Stimulated activated CD8-positive, alpha-beta memory T cell treated with anti-CD3 and anti-CD28 coated beads, Interleukin-7, amount 100 ng/mL, for 1 hour (primary cell): ENCODE measurements at places on chromosomes 7 and 10.

DNA sequence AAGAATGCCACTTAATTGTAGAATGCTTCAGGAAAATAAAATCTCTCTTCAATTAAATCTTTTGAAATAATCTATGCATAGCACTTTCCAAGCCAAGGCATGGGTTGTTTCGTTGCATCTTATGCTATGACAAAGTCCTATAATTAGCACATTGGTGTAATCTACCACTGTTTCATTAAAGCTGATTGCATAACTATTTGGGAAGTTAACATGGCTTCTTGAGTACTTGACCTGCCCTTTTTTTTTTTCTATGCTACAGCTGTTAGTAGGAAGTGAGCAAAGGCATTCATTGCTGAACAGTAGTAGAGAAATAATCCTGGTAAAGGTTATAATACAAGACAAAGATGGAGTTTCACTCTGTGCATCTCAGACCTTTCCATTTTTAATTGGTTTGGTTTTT is 557.2 kb upstream of the CELF2 start:
- no peak for DNase-seq

DNA sequence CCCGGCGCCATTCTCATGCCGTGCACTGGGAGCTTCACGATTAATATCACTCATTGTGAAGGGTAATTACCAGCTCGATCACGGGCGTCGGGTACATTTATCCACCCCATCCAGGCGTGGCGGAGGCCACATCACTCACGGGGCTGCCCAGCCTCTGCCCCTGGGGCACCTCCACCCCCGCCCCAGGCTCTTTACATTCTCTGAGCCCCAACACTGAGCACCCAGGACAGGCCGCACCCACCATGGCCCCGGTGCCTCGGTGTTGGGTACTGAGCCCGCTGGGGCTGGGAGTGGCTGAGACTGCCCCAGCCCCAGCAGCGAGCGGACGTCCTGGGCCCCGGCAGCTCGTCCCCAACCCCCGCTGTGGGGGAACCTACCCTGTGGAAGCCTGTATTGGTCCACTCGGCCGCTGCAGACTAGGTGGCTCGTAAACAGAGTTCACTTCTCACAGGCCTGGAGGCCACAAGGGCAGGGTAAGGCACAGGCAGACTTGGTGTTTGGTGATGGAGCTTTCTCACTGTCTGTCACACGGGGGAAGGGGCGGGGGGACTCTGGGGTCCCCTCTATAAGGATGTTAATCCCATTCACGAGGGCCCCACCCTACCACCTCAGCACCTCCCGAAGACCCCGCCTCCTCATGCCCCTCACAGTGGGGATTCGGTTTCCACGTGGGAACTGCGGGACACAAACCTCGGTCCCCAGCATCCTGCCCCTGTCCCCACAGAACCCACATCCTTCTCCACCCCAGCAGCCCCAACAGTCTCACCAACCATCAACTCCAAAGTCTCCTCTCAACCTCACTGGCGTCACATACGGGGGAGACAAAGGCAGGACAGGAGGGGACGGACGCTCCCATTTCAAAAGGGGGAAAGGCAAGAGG is 184.1 kb downstream of the ELFN1 start:
- no peak for DNase-seq

GRCh38 chr7:42690794-42691639 is 220.9 kb downstream of the C7orf25 start:
- no peak for DNase-seq

DNA sequence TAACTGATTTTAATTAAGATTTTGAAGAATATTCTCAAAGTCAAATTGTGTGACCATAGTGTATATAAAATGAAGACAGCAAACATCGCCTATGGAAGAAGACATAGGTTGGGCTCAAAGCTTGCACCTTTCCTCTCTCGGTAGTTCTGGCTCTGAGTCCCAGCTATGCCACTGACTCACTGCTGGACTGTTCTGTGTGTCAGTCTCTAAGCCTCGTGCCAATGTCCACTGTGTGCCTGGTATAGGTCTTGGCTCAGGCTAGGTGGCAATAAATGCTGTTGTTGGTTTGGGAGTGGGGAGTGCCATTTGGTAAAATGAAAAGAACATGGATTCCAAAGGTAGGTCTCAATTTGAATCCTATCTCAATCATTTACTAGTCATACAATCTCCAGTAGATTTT is 137.5 kb upstream of the RHEB start:
- no peak for DNase-seq

DNA sequence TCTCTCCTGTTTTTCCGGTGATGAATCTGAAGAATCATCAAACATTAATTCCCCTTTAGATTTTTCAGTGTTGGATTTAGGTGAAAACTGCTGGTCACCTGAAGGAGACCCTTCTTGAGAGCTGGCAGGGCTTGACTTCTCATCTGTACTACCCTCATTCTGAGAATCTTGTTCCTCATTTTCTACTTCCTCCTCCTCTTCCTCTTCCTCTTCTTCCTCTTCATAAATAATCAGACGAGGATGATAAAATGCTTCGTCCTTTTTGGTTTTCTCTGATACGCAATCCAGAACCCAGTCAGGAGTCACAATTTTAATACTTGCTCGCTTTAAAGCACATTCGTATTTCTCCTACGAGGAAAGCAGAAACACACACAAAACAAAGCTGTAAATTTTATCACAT is 26.9 kb downstream of the PAXIP1 start:
- no peak for DNase-seq

GRCh38 chr10:71727738-71728737 is 8.5 kb upstream of the C10orf105 start:
- peak; percentile 41 for DNase-seq

DNA sequence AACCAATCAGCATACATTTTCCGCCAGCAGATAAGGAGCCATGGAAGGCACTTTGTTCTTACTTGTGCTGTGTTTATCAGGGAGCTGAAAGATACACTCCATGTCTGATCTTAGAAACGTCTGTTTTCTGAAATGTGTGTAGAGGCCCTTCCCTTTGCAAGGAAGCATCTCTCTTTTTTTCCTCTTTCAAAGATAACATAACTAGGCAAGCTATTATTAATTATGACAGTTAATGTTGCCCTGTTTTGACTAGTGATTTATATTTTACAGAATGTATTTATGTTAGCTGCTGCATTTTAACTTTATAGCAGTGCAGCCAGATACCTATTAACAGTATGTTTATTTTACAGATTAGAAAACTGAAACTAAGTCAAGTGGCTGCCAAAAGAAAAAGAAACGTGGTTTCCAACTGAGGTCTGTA is 683.2 kb upstream of the IGFBP3 start:
- no peak for DNase-seq

- DNase-seq = no peak
Observed at GRCh38 chr10:127878475-127879055, 14.2 kb downstream of the CLRN3 start.

- peak; percentile 79 for DNase-seq
Observed at GRCh38 chr10:69408318-69409175, 8.2 kb downstream of the TACR2 start.

GRCh38 chr10:119199231-119199992 is 8.0 kb upstream of the GRK5 start:
- no peak for DNase-seq

DNA sequence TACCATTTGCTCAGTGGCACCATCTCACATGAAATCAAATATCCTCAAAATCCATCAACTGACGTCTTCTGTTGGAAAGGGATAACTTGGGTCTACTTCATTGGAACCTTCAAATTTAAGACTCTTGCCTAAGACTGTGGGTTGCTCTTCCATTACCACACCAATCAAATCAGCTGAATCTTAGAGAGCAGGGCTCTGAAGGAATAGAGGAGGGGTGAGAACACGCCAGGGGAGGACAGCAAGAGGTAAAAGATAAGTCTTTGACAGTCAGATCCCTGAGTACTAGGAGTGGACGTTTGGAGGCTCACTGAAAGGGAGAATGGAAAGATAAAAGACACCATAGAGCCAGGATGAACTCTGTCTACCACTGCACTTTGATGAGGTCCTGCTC is 107.5 kb downstream of the CCDC71L start:
- no peak for DNase-seq

DNA sequence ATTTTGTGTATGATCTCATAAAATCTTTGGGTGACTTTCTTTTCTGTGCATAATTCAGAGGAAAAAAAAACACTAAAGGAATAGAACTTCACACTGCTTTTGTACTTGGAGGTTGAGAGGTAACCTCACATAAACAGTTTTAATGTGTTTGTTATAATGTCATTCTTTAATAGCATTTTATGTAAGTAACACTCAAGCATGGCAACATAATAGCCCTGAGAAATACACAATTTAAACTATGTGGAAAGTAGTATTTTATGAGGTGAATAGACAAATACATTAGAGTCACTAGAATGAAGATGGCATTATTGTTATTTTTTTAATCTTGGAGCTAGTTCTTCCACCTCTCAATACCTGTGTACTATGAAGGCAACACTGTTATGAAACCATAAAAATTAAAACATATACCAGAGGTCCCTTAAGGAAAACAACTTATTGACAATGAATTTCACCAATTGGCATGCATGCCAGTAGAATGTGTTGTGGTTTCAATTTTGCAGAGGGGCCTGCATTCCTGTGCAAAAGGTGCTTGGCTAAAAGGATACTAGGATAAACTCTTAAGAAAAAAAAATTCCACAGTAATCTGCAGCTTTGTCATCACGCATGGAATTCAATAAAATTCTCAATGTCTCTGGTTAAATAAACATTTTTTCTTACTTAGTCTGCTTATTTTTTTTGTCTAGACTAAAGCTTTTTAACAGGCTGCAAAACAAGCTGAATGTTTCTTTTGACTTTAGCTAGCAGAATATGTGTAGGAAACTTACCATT is 102.5 kb downstream of the CD36 start:
- DNase-seq = no peak

DNA sequence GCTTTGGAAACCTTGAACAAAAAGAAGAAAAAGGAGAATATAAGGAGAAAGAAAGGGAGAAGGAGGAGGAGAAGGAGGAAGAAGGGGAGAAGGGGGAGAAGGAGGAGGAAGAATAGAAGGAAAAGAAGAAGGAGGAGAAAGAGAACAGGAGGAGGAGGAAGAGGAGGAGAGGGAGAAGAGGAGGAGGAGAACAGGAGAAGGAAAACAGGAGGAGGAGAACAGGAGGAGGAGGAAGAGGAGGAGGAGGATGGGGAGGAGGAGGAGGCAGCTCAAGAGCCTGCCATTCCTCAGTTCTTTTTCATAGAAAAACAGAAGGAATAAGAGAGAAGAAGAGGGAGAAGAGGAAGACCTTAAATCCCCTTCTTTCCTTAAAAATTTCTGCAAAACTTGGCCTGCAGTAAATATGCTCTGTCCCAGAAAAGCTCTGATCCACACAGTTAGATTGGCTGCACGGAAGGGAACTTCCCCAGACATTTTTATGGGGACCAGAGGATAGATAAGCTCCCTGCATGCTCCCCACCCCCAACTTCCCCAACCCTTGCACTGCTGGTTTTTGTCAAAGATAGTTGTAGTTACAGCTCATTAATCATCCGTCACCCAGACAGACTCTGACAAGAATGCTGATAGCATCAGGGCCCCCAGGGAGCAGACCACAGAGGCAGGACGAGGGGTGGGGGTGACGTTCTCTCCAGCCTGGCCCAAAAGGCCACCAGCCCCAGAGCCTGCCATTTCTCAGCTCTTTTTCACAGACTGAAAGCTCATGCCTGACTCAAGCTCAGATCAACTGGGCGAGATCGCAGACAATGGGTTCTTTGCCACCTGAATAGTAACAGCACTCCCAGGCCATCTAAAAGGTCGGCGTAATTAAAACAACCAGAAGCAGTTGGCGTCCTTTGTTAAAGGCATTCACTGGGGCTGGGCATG is 34.5 kb upstream of the LYZL1 start:
- no peak for DNase-seq

- no peak for DNase-seq
Observed at GRCh38 chr10:119250641-119251314, 43.4 kb downstream of the GRK5 start.

DNA sequence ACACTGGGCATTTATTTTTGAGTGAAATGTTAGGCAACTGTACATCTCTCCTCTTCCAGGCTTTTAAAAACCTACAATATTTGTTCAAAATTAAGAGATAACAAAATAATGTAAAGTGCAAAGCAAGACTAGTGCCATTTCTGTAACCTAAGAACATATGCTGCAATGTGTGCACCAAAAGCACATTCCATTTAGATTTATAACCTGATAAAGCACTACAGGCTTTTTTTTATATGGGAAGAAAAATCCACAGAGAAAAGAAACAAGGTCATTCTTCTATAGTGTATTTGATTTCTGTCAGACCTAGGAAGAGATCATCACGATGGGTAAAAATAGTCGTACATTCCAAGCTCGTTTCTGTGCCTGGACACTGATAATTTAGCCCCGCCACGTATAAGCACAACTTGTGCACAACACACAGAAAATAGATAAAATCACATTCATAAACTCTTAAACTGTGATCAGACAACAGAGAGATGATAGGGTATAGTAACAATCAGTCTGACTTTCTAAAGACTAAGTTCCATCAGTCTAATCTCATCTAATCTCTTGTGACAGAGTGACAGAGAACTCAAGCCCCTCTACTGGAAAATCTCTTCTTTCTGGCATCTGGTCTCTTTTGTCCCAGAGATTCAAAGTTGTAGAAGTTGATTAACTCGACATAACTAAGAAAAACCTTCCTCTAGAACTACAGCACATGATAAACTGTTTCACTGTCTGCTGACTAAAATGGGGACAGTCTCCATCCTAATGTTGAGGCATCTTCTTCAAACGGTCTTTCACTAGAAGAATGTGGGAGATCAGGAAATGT is 6.7 kb downstream of the LAMB1 start:
- DNase-seq = no peak

DNA sequence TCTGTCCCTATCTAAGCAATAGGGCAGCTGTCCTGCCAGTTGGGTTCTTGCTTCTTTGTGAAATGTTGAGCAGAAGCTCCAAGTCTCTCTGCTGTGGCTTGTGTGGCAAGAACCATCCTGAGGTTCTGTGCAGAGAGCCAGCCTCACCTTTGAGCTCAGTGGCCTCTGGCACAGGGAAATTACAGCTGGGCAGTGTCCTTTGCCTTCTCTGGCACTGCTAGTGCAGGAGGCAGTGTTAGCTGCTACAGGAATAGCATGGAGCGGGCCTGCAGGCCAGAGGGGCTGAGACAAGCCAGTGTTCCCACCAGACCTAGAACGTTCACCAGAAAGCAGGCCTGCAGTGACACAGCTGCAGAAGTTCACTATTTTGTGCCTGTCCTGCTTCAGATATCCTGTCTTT is 1.8 kb downstream of the PRXL2A start:
- DNase-seq = no peak

DNA sequence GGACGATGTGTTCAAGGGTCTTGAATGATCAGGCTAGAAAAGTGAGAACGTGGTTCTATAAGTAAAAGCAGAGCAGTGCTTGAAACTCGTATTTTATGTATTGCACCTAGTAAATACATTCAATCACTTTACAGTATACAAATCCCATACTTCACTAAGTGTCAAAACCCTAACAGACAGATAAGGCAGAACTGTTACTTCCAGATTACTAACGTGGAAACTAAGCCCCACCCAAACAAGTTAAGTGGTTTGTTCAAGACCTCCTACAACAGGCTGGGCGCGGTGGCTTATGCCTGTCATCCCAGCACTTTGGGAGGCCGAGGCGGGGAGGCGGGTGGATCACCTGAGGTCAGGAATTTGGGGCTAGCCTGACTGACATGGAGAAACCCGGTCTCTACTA is 9.2 kb upstream of the MYO1G start:
- DNase-seq = no peak
